Psoas muscle (tissue), 8 donors: ENCODE measurements at places on chromosomes 6 and 20. TPM values are rescaled to one million over a fixed set of nuclear protein-coding genes. Genes with fewer than 3 reads are reported as not detected.

Gene RSPO3
- total RNA-seq = 28.2 TPM

Gene CTSA
- 47.8 TPM for total RNA-seq

Gene HSF2
- 19.0 TPM for total RNA-seq

- no peak for DNase-seq
These were observed 151.3 kb downstream of the F13A1 start for GRCh38 chr6:6169141-6169540.

GRCh38 chr6:39378960-39379425 is 56.5 kb upstream of the KCNK16 start:
- DNase-seq = no peak

- no peak for DNase-seq
These were observed 309 bp upstream of the ABRACL start for GRCh38 chr6:139028215-139028657.

DNA sequence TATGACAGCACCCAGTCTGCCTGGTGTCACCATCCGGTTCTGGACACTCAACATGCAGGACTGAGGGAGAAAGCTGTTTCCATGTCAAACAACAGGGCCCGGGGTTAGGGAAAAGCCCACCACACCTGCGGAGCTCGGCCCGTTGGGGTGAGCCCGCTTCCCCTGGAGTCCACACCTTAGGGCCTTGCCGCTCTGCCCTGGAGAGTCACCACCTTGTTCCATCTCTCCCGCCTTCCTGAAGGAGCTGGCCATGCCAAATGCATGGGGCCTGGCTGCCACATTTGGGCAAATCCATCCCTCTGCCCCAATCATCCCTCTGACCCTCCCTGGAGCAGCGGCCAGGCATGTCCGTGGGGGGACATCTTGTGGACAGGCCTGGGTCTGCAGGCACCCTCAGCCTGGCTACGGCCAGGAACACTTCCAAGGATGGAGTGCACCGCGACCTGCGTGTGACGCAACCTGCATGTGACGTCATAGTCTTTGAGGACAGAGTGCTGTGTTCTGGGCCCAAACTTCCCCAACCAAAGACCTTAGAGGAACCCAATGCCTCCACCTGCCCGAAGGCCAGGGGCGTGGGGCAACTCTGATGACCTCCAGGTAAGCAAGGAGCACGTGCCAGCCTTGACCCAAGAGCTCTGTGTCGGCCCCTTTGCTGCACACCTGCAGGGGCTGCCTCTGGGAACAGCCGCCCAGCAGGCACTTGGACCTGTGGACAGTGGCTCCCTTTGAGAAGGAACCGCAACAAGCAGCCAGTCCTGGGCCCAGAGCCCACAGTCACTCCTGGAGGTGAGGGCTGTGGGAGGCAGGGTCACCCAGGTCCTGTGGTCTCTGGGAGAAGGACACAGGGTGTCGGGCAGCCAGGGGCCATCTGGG is 1.7 kb downstream of the CABLES2 start:
- DNase-seq = peak; percentile 59
